Nucleus accumbens (tissue), 56 donors: ENCODE measurements at places on chromosomes 5 and 9.
A peak's percentile ranks its signal among the peaks of the same experiment; 100 is the strongest.

DNA sequence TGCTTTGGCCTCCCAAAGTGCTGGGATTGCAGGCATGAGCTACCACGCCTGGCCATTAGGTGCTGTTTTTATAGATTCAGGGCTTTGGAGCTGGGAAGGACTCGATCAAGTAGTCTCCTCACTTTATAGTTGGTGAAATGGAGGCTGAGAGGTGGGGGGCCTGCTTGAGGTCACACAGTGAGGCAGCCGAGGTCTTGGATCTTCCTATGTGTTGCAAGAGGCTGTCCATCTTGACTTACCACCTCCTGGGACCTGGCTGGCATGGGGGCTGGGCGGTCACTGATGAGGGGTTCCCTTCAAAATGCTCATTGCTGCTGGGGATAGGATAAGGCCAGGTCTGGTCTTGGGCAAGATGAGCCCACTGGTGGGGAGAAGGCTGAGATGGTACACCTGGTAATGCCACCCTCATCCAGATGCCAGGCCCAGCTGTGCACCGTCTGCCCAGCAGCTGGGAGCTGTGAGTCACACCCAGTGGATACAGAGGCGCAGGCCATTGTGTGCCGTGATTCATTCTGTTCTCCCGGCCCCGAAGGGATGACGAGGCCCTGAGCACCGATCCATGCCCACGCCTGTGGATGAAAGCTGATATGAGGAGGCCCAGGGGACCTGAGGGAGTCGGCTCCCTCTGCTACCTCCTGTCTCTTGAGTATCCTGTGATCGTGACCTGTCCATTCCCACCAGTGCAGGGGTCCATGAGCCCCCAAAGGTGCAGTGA lies 10.5 kb upstream of the NDST1 start:
- DNase-seq, result no peak

DNA sequence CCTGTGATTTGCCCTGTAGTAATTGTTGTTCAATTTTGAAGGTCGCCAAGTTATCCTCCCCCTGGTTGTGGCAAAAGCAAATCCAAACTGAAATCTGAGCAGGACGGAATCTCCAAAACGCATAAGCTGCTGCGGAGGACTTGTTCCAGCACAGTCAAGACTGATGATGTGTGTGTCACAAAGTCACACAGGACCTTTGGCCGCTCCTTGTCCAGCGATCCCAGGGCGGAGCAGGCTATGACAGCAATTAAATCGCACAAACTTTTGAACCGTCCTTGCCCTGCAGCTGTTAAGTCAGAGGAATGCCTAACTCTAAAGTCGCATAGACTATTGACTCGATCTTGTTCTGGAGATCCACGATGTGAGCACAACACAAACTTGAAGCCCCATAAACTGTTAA lies 128.4 kb downstream of the PARP8 start:
- DNase-seq, result no peak

- DNase-seq, result no peak
These were observed 24.7 kb upstream of the CNOT6 start for GRCh38 chr5:180469586-180469865.

DNA sequence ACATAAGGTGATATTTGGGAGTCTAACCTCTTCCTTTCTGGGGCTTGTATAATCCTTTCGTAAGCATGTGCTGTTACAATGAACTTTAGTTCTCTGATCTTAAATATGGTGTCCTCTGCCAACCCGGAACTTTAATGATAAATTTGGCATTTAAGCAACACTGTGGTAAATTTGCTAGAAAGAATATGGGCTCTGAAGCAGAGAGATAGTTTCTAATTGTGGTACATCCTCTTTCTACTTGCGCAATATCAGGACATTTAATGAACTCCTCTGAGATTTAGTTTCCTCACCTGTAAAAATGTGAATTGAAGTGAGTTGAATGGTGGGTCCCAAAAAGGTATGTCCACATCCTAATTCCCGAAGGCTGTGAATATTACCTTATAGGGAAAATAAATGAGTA lies 364.7 kb downstream of the CAAP1 start:
- no peak for DNase-seq

DNA sequence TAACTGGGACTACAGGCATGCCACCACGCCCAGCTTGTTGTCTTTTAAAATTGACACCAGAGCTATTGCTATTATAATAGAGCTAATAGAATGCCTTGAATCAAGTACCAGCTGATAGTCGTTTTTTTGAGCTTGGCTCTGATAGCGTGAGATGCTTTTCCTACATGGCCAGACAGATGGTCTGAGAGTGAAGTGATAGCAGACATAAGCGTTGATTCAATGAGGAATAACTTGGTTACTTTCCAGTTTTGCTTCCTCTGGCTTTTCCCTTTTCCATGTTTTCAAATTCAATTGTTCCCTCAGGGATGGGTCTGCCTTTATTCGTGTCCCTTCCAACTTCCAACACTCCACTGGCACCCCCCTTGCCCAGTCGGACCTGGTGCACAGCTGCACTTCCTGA lies 15.4 kb downstream of the AGXT2 start:
- DNase-seq, result no peak

DNA sequence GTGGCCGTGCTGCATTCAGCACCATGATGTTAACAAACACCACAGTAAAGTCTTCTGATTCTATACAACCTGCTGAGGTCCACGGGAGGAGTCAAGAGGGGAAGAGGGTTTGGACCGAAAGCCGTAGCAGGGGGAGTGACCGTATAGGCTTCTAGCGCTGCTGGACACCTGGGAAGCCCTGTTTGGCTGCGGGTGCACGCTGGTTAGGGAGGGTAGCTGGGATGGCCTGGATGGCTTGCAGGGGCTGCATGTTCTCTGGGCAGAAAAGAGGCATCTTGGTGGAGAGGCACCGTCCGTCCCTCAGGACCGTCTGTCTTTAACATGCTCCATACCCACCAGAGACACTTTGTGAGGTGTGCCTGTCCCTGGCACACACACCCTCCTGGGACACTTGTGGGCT lies 251.0 kb upstream of the IRX1 start:
- DNase-seq, result no peak

DNA sequence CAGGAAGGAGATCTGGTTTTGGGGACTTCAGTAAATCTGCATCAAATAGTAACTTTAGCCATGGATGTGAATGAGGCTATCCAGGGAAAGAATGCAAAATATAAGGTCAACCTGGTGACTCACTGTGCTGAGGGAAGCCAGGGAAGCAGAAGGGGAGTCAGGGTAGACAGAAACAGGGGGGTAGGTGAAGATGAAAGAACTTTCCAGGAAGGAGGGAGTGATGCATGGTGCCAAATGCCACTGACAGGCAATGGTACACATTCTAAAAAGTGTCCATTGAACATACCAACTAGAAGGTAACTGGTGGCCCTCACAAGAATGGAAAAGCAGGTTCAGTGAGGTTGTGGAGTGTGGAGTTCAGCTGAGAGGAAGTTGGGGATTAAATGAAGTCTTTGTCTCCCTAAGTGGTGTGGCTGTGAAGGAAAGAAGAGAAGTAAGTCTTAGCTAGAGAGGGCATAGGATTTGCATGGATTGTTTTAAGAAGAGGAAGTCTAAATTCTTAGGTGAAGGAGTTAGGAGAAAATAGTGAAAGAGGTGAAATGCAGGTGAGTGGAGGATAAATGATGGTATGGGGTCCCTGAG lies 35.5 kb downstream of the PALM2AKAP2 start:
- DNase-seq, result no peak

DNA sequence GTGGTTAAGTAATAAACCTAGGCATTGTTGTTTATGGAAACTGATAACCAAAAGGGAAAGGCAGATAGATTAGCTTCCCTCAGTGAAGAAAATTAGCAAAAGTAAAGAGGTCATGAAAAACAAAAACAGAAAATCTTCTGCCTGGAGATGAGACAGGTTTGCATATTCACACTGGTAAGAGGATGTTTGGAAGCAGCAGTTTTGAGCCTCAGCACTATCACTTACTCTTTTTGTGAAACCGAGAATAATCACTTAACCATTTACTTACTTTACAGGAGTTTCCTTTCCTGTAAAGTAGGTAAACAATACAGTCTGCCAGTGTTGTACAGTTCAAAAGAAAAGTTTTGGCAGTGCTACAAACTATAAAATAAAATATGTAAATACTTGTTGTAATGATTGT lies 35.5 kb upstream of the EMB start:
- DNase-seq, result no peak

GRCh38 chr9:130663258-130663976 lies 977 bp upstream of the PRDM12 start:
- no peak for DNase-seq

DNA sequence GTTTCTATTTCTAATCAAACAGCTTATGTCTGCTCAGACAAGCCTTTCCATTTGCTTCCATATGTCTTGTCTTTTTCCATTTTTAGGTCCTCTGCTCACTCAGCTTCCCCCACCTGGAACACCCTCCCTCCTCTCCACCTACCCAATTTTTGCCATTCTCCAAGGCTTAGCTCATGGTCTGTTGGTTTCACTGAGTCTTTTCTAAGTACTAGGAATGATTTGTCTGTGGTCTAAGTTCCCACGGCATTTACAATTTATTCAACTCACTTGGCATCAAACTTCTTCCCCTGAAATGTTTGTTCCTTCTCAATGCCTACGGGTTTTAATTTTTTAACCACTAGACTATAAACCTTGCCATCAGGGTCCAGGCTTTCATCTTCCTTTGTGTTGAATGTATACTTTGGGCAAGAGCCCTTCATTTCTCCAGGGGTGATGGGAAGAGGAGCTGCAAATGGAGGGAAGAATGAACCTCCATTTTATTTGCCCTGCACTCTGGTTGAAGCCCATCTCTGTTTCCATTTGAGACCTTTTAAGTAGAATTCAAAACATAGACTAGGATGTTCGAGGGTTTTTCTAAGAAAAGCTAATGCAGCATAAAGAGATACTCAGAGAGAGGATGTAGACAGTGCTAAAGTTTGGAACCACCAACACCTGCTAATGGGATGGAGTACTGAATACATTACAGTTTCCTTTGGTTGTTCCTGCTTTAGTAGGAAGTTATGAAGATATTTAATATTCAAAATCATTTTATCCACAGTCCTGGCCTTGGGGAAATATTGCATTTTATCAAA lies 104.0 kb downstream of the PTTG1 start:
- DNase-seq, result no peak

- DNase-seq, result no peak
These were observed 33.2 kb downstream of the KDM3B start for GRCh38 chr5:138385660-138386059.

DNA sequence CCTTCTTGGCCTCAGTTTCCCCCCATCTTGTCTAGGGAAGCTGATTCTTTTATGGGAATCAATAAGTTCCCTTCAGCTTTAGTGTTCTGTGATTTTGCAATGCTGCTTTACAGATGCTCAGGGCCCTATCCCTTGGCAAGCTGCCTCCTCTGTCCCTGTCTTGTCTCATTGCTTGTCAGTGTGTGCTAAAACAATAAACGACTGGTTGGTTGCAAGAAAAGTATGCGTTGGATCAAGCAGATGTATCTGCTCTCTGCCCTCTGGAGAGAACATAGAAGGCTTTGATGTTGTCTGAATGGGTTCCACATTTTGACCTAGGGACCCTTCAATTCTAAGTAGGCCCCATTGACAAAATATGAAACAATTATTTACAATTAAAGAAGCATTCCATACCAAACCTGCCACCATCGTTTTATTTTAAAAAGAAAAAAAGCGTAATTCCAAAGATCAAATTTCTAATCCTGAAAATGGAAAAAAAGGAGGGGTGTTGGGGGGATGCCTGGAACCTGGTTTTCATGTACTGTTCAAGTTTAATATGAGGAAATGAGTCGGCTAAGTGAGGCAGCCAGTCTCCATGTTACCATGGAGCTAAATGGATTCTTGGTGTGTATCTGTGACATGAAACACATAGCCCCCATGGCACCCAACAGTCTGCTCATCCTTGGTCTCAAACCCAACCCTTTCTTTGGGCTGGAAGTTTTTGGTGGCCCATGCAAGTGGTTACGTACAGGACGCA lies 31.2 kb upstream of the TARS1 start:
- DNase-seq, result no peak

DNA sequence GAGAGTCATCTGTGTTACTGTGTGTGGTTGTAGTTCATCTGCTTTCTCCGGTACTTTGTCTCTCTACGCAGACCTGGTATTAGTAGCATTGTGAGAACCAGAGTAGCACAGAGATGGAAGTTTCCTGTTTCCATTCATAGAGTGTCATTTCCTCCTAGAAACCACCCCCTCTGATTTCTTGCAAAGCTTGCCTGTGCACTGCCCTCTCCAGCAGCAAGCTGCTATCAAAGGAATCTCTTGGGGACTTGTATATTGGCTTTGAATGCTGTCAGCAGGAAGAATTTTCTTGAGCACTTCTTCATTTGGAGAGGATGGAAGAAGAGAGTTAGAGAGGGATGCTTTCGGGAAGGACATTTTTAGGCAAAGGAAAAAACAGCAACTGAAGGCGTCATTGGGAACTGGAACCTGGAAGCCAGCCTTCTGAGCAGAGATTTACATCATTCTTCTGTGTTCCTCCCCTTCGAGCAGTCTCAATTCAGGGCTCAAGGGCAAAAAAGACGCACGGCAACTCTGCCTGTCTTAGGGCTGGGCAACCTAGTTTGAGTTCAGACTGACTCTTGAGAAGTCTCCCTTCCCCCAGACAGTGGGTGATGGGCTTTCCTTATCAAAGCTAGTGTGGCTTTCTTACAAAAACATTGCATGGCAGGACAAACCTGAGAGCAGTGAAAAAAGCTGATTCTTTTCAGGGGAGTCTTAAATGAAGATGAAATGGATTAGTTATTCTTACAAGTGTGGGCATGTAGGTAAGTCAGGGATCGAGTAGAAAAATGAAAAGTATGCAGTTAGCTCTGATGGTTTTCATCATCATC lies 226.3 kb downstream of the AOPEP start:
- no peak for DNase-seq

DNA sequence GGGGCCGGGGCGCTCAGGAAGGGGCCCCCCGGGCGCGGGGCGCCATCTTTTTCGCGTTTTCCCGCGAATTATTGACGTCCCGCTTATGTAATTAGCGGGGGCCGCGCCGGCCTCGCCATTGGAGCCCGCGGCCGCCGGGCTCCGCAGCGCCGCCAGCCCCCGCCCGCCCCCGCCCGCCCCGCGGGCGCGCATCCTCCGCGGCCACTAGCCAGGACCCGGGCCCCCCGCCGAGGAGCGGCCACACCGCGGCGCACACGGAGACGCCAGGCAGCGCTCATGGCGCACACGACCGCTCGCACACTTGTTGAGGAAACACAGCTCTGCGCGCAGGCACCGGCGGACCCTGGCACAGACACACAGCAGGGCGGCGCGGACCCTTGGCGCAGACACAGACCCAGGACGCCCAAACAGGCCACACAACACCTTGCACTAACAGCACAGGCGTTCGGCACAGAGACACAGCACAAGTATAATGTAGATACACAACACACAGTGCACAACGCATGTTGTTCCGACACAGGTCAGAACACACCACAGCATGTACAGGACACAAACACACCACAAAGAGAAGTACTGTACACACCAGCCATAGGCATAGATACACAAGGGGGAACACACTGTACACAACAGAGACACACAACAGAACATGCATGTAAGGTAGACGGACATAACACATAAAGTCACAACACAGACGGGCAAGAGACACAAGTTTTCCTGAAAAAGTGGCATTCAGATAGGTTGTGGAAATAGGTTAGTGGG lies 467 bp upstream of the PHF19 start:
- DNase-seq, result peak; percentile 83
